ENCODE measurements at places on chromosomes 4 and X.

GRCh38 chr4:53763813-53764597 is 172.7 kb upstream of the LNX1 start:
- DNase-seq = peak; percentile 48

- DNase-seq = peak; percentile 48
Observed at GRCh38 chr4:156476359-156476758, 495.2 kb downstream of the PDGFC start.

DNA sequence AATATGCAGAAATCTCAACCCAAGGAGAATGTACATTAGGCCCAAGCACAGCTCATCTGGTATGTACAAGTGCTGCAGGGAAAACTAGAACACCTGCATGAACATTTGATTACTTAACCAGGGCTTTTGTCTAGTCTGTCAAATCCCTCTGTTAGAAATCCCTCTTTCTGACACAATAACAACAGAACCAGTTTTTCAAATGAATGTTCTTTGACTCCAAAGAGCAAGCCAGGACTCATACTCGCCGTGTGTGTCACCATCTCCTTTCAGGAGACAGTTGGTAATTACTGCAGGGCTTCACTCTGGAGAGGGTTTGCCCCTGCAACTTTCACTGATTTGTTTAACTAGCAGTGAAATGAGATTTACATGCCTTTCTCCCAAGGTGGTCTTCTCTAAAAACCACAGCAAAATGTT is 143.0 kb upstream of the FAM241A start:
- DNase-seq = no peak

GRCh38 chr4:105836537-105836936 is 58.7 kb upstream of the NPNT start:
- DNase-seq = no peak

DNA sequence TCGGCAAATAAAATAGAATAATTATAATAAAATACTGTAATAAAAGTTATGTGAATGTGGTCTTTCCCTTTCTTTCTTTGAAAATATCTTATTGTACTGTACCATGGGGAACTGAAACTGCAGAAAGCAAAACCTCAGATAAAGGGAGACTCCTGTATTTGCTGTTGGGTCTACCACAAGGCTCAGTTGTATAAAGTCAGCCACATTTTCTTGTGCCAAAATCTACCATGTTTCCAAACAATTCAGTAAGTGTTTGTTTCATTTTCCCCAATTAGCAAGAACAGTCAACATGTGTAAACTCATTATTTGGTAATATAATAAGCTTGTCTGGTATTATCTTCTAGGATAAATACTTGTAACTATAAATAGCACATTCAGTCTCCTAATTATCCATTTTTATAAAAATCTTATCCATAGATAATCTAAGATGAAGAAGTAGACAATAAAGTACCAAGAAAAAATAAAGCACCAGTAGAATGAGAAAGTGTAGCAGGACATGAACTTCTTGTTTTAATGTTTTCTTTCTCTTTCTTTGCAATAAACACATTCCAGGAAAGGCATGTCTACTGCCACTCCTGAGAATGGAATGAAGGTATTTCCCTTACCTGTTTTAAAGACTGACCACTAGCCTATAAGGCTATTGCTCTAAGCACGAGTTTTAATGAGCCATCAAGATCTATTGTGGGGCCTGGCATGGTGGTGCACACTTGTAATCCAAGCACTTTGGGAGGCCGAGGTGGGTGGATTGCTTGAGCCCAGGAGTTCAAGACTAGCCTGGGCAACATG is 15.0 kb upstream of the OTUD4 start:
- peak; percentile 82 for DNase-seq

DNA sequence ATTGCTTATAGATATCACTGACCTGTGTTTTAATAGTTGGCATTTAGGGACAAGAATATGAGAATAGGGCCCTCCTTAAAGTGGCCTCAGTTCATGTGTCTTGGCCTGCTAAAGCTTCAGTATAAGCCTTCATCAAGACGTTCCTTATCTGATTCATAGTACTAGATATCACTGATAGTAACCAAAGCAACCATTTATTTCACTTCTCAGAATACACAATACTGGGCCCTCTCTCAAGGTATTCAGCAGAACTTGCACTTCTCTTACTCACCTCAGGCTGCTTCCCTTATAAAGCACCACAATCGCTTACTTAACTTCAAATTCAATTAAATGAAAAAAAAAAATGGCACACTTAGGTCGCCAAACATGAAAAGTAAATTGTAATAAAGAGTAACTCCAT is 259.4 kb upstream of the PCDH7 start:
- no peak for DNase-seq

- no peak for DNase-seq
Observed at GRCh38 chrX:71111141-71111843, at the start of gene IL2RG. Gene IL2RG (minus strand): TSS chrX:71111577. CDS start chrX:71111539, 38 bp downstream.

- no peak for DNase-seq
Observed at GRCh38 chr4:80462621-80463091, 127.1 kb downstream of the CFAP299 start.

DNA sequence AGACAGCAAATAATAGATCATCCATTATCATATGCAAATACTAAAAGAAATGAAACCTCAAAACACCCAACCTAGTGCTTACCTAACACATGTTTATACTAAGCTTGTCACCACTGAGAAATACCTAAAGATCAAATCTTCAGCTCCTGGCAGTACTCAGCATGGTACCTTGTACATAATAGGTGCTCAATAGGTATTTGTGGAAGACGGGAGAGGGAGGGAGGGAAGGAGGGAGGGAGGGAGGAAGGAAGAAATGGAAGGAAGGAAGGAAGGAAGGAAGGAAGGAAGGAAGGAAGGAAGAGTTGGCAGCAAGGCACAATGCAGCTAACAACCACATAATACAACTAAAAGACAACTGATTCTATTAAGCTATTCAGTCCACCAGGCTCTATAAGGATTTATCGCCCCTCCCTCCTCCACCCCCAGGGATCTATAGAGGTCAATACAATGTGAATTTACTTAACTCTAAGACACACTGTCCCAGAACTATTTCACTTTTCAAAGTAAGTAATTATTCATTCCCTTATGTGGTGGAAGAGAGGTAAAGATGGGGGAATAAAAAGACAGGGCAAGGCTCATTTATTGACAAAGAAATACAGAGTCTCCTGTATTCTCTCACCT is 328.9 kb downstream of the PAPSS1 start:
- no peak for DNase-seq

GRCh38 chr4:38560768-38561558 is 103.0 kb upstream of the KLF3 start:
- no peak for DNase-seq

DNA sequence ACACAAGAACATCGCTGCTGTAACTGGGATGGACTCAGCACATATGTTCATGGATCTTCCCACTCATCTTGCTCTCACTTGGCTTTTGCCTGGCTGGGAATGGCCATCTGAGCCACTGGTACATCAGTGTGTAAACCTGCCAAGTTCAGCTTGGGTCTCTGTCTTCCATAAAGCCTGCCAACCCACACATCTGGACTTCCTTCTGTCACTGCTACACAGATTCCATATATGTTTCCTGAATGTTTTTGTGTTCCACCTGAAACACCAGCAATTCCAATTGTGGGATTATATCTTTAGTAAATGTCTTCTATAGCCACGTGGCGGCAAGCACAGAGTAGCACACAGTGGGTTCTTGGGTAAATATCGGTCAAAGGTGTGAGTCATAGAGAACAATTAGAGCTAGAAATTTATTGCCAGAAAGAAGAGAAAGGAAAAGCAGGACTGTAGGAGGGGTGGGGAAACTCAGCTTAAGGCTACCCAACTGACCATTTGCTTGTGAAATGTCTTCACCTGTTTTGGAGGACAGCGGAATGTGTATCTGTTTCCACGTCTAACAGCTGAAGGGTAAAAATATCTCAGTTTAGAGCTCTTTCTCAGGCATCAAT is 125.9 kb downstream of the MFAP3L start:
- no peak for DNase-seq

GRCh38 chrX:149572743-149573142 is 14.5 kb downstream of the MAGEA9B start:
- DNase-seq = peak; percentile 17

DNA sequence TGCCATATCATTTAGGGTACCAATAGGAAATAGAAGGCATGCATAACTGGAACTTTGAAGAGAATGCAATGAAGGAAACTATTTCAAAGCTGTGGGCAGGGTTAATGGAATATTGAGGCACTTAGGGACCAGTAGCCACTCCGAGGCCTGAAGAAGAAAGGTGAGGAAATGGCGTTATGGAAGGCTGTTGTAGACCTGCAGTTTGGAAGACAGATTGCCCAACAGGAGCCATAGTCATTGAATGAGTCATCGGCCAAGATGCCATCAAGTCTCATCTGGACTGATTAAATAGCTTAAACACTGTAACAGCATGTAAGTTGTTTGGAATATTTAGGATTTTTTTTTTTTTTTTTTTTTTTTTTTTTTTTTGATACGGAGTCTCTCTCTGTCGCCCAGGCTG is 11.6 kb downstream of the CXCL13 start:
- DNase-seq = peak; percentile 67

DNA sequence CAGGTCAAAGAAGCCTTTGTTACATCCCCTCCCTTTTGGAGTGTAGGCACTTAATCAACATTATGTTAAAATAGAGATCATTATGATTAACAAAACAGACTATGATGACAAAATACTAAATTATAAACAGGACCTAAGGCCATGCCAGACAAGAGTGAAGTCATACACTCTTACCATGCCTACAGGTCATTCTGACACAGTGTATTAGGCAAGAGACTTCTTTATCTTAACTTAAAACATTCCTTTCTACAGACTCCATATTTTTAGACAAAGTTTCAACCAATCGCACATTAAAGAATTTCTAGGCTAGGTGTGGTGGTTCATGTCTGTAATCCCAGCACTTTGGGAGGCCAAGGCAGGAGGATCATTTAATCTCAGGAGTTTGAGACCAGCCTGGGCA is 128.6 kb upstream of the SLC34A2 start:
- DNase-seq = peak; percentile 40

DNA sequence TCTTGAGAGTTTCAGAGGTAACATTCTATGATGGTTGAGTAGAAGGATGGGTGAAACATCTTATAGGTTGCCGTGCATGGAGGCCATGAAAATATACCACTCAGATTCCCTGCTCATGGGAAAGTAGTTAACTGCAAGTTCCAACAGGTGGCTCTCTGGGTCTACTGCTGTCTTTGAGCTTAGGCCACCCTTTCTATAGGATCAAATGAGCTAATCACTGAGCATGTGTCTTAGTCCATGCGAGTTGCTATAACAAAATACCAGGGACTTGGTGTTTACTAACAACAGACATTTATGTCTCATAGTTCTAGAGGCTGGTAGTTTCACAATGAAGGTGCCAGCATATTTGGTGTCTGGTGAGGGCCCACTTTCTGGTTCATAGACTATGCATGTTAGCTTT is 144.8 kb upstream of the UNC5C start:
- DNase-seq = no peak

DNA sequence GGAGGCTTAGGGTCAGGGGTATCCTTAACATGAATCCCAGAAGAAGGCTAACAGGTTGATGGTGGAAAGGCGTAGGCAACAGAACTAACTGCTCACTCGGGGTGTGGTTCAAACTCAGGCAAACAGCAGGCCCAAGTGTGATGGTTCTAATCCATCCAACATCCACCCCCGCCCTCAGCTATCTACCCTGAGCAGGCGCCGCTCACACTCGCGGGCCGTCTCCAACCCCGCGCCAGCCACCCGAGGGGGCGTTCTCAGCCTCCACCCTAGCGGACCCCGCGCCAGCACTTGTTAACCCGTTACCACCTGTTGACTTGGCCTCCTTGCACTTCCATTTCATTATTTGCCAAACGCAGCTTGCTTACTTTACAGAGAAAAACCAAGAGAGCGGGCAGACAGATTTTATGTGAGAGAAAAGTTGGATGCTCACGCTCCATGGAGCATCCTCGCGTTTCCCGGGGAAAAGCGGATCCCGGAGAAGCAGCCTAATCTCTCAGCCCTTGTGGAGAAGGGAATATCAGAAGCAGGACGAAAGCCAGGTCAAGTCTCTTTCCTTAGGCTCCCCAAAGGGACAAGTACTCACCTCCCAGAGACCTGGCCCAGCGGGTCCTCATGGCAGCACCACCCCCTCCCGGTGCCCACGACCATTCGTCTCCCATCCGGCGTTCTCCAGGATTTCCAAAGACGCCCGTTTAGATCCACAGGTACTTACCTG is 773 bp downstream of the SNCA start:
- DNase-seq = no peak

- DNase-seq = no peak
Observed at GRCh38 chr4:101599620-101600019, 190.9 kb upstream of the BANK1 start.

DNA sequence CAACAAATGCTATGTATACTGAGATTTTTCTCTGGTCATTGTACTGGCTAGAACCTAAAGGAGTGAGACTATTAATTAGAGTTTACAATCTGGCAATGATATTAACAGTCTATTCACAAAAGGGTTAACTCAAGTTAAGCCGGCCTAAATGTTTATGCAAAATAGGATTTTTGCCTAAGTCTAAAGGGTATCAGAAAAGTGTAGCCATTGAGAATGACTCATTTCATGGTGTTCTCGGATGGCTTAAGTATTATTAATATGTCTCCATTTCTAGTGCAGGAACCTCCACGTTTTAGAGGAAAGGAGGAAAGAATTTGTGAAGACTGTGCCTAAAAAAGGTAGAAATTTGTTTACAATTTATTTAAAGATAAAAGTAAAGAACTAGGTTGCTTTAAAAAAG is 29.8 kb downstream of the DYNLT3 start:
- DNase-seq = no peak

GRCh38 chr4:47334652-47335051 is 128.8 kb downstream of the COMMD8 start:
- DNase-seq = no peak

GRCh38 chr4:121112530-121112929 is 40.2 kb upstream of the NDNF start:
- no peak for DNase-seq

- DNase-seq = no peak
Observed at GRCh38 chrX:106177106-106177981, 9.2 kb downstream of the PWWP3B start.

GRCh38 chr4:14653338-14653737 is 348.9 kb upstream of the CPEB2 start:
- DNase-seq = no peak

- no peak for DNase-seq
Observed at GRCh38 chr4:152009031-152009670, 248.3 kb upstream of the GATB start.

DNA sequence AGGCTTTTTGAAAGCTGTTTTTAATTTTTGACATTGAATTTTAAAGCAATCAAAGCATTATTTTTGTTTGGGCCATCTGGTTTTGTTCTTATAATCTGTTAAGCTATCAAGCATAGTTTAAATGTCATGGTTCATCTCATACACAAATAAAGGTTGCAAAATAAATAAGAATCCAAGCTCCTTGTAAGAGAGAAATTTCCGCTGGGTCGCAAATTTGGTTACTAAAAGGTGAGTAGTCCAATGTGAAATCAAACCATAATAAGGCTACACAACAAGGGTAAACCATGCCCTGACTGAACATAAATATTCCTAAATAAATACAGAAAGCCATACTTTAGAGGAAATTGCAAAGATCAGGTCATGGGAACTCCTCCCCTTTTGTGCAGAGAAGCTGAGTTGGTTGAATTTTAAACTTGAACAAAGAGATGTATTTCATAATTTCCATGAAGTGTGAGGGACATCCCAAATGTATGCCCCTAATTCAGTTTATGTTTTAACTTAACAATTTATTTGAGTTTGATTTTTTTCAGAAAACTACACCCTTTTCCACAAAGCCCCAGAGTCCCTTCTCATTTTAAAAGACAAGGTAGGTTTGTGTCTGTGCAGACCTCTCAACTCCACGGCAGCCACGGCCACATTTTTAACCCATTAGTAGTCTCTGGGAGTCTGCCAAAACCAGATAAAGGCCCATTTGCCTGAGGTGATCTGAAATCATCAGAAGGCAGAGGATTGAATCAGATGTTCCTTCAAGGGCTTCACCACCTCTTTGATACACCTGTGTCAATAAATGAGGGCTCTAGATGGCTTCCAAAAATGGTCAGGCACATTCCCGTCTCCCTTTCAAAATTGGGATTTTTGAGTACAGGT is 85.2 kb downstream of the PLAC1 start:
- peak; percentile 89 for DNase-seq

Measured in PC-9 (cell line).